ENCODE measurements at places on chromosomes 3 and 15. TPM values are rescaled to one million over a fixed set of nuclear protein-coding genes. Genes with fewer than 3 reads are reported as not detected.

SLC24A5 gene
- not detected for total RNA-seq

FBXO40 gene
- total RNA-seq: not detected

DNA sequence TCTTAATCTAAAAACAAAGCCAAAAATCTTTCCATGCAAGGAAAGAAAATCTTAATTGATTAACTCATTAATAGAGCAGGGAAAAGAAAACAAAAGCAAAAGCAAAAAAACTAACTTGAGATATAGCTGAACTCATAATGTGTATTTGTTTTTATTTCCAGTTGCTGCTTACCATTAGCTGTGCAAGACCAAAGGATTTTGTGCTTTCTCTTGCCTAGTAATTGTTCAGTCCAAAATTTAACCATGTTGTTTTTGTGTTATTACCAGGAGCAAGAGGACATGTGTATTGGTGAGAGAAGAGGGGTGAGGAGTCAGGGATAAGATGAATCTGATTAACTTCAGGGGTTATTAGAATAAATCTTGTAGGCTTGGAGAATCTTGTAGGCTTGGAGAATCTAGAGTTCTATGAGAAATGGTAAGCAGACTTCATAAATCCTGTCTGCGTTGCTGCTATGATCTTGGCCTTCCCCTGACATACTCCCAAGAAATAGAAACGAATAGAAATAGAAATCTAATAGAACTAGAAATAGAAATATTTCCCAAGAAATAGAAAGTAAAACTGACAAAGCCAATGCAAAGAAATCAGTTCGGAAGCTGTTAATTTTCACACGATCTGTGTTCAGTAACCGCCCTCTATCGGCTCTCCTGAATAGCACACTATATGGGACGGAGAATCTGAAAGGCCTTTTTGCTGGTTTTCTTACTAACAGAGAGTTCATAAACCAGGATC lies 72.6 kb upstream of the TNFSF10 start:
- DNase-seq: no peak

DNA sequence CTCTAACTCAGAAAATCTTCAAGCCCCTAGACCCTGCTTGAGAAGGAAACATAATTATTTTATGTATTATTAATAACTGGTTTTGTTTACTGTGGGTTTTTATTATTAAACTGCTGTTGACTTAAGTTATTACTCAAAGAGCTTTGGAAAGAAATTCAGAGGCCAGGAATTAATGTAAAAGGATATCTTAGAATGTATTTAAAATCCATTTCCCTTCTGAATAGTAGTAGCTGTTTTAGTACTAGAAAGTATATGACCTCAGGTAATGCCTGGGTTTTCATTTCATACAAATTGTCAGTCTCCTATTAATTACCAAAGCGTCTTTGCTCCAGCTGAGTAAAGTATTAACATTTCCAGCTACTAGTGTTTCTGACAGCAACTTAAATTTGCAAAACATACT lies 223.1 kb downstream of the ITPR1 start:
- DNase-seq: no peak

DNA sequence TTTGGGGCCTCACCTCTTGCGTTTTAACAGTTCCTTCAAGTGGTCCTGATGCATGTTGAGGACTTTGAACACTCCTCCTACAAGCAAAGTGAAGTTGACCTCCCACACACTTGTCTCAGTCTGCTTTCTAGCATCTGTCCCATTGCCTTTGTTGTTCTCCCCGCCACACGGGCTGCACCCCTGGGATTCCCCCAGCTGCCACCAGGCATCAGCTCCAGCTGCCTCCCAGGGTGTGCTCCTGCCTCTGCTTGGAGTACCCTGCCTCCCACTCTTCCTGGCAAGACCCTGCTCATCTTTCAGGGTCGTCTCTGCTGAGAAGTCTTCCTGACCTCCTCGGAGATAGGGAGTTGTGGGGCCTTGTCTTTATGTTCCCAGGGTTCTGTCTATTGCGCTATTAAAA lies 52.2 kb downstream of the IGF1R start:
- DNase-seq: no peak
